ENCODE measurements at places on chromosomes 16 and 17.

- DNase-seq: no peak
Measured at GRCh38 chr16:65116818-65117430, 4.9 kb downstream of the CDH11 start.

GRCh38 chr16:4115209-4115948, 863 bp downstream of the ADCY9 start:
- no peak for DNase-seq

- no peak for DNase-seq
Measured at GRCh38 chr17:14594690-14595089, 293.8 kb downstream of the HS3ST3B1 start.

- no peak for DNase-seq
Measured at GRCh38 chr17:40345161-40345993, 19.2 kb downstream of the GJD3 start.

GRCh38 chr16:46915483-46916025, 31.4 kb downstream of the GPT2 start:
- DNase-seq: no peak

DNA sequence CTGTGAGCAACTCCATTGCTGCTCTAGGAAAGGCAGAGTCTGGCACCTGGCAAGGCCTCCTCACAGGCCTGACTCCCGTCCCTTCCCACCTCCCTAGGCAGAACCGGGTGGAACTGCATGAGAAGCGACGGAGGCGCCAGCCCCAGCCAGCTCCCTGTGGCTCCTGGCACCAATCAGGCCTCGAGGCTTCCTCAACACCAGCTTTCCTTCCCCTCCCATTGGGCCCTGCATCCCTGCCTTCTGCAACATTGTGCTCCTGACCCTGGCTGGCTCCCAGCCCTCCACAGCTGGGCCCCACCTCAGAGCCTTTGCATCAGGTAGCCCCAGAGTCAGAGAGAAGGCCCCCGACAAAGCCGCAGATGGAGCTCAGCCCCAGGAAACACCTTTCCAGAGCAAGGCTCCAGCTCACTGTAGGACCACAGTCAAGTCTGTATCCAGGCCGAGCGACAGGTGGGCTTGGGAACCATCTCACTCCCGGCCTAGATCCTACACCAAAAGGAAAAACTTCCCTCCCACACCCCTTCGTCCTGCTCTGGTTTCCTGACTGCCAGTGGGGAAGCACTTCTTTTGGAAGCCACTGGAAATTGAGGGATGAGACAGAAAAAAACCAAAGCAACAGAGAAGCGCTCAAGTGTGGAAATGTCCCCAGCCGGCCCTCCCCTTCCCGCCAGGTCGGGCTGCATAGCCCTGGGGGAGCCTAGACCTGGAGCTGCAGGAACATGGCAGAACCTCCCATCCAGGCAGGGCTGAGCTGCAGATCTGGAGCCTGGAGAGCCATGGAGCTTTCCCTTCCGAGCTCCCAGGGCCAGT, 31.0 kb downstream of the LRRC75A start:
- DNase-seq: no peak

DNA sequence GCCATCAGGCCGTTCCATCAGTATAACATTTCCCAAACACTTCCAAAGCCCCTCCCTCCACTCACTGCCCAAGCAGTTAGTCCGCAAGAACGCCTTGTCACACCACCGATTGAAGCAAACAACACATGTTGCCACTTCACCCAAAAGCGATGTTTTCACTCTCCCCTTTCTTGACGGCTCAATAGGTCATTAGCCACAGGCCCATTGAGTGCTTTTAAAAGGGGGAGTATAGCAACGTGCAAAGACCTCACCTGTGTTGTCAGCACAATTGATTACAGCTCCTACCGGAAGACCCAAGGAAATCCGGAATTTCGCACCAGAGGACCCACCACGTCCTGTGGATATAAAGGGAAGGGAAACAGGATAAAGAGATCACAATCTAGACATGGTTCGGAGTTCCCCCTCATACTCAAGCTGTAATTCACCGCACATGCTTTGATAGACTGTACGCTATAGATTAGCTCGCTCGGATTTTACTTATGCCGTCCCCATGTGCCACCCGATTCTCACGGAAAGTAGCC, 690 bp downstream of the RPL23 start:
- DNase-seq: no peak

DNA sequence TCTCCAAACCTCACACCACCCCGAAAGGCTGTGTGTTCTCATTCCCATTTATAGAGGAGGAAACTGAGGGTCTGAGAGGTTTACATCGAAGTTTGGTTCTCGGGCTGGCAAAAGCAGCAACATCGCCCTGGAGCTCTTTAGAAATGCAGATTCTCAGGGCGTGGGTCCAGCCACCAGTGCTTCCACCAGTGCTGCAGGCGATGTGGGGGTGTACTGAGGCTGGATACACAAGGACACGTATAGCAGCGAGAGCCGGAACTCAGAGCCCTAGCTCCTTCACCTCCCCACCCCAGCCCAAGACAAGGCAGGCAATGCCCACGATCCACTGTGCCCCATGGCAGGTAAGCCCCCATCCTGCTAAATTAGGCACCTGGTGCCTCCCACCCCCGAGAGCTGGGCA, 5.9 kb downstream of the GPRC5B start:
- no peak for DNase-seq

GRCh38 chr17:56678249-56679114, 85.0 kb downstream of the NOG start:
- DNase-seq: no peak

DNA sequence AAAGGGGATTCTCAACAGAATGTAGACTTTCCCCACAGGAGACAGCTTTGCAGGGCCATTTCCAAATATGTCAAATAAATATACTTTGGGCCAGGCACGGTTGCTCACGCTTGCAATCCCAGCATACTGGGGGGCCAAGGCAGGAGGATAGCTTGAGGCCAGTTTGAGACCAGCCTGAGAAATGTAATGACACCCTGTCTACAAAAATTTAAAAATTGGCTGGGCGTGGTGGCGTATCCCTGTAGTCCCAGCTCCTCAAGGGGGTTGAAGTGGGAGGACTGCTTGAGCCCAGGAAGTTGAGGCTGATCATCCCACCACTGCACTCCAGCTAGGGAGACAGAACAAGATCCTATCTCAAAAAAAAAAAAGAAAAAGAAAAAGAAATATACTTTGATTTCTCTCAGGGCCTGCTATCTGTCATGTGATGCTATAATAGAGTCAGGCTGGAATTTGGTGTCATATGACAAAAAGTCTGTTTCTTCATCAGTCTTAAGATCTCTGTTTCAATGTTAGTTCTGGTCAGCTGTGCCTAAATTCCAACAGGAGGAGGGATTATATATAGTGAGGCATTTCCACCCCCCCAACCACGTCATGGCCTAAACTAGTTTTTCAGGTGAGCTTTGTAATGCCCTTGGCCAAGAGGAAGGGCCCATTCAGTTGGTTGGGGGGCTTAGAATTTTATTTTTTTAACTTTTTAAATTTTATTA, 4.3 kb upstream of the ZDHHC7 start:
- no peak for DNase-seq

DNA sequence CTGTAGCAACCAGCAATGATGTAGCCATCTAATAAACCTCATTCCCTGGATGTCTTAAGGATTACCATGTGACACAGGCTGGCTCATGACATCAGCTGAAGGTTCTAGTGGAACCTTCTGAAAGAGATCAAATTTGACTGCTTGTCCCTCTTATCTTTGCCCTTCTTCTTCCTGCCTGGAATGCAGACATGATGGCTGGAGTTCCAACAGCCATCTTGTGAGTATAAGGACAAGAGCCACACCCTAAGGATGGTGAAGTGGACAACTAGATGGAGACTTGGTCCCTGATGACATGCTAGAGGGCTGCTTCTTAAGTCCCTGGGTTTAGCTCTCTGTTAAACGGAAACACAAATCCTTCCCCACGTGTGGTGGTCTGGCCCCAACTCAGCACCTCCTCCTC, 37.6 kb downstream of the PLXDC1 start:
- no peak for DNase-seq

DNA sequence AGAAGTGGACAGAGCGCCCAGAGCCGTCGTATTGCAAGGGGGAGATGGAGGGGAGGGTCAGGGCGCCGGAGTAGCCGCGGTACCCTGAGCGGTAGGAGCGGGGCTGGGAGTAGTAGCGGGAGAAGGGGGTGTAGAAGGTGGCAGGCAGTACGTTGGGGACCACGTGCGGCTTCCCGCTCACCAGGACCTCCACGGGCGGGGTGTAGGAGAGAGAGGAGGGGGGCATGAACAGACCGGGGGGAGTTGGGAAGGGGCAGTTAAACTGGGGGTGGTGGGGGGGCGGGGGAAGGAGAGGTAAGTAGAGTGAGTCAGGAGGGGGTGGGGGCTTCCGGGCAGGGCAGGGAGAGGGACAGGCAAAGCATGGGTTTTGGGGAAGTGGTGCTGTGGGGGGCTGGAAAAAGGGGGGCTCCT, 16.8 kb downstream of the ST6GALNAC2 start:
- no peak for DNase-seq

DNA sequence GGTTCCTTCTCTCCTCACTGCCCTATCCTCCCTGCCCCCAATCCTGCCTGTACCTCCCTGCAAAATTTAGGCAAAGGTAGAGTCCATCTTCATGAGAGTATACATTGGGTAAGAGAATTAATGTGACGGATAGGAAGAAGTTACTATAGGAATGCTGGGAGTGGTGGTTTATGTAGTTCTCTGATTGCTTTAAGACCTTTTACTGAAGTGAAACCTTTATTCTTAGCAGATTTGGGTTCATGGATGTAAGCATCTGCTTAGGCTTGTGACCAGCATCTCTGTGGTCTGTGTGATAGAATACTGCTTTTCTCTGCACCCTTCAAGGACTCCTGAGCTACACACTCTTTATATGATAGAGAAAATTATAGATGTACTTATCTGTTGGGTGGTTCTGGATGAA, 127.3 kb downstream of the PRKCA start:
- DNase-seq: no peak

DNA sequence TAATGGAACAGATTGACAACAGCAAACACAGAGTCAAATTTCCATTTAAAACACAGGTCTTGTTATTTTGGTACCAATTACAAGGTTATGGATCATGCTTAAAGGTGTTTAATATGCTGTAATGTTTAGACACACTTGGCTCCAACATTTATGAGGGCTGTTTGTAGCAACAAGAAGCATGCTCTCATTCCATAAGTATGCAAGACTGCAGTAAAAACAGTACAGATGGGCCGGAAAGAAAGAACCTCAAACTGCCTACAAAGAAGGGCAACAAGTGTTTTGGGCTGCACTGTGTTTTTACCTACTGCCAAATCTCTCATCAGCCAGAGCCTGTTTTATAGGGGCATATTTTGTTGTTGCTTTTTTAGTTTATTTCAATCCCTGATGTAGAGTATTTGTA, 100.5 kb upstream of the HS3ST3A1 start:
- DNase-seq: no peak

GRCh38 chr17:8436844-8437171, 1.1 kb downstream of the NDEL1 start:
- DNase-seq: no peak

- DNase-seq: no peak
Measured at GRCh38 chr16:65480281-65481091, 358.6 kb upstream of the CDH11 start.

- no peak for DNase-seq
Measured at GRCh38 chr17:65685110-65685509, 123.7 kb upstream of the AXIN2 start.

DNA sequence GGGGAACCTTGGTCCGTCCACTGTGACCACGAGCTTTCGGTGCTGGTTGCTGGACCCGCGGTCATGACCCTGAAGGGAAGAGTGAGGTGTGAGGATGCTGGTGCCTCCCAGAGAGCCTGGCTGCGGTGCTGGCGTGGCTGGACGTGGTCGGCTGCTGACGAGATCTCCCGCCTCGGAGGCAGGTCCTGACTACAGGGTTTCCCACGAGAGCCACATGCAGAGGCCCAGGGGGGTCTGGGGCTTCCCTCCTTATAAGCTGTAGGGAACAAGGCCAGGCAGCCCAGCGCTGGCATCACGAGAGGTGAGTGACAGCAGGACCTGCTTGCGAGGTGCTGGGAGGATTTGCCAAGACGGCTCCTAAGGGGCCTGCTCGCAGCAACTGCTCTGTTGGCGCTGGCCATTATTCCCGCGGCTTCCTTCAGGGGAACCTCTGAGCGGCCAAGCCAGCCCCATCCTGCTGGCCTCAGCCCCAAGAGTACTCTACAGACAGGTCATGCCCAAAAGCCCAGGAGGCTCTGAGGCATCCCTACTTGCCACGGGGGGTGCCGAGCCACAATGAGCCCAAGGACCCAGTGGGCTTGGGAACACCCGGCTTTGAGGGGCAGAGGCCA, 134.8 kb downstream of the FOXL1 start:
- no peak for DNase-seq

DNA sequence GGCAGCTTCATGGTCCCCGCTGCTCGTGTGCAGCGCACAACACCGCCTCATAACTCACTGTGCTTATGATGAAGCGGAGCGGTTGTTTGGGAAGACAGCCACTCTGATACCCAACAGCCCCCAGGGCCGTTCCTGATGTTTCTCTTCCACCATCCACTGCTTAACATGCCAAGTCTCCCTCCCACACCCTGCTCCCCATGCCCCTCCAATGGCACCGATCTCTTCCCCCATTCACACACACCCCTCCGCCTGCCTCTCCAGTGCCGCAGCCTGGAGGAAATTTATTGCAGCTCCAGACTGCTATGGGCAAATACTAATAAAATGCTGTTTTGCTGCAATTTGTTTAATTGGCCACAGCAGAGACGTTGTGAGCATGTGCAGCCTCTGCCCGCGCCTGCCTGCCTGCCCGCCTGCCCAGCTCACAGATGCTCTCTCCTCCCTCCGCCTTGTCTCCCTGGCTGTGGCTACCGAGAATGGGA, 80.3 kb upstream of the LHX1 start:
- DNase-seq: no peak

- DNase-seq: no peak
Measured at GRCh38 chr16:67995423-67995822, 3.9 kb downstream of the DPEP2 start.

GRCh38 chr17:40432864-40433528, 10.3 kb upstream of the IGFBP4 start:
- DNase-seq: no peak

- DNase-seq: no peak
Measured at GRCh38 chr16:86059253-86060171, 160.6 kb downstream of the IRF8 start.

DNA sequence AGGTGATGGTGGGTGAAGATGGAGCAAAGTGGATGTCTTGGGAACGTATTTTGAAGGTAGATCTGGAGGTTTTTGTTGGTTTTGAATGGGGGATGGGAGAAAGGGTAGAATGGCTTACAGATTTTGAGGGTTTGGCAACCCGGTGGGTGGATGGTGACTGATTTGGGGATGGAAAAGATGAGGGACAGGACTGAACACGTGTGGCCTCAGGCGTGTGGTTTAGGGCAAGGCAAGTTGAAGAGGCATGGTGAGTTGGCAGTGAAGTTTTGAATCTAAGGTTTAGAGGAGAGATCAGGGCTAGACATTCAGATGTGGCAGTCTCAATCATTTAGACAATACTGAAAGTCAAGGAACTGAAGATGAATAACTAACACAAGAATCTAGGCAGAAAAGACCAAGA, 5.0 kb upstream of the DCTPP1 start:
- no peak for DNase-seq

DNA sequence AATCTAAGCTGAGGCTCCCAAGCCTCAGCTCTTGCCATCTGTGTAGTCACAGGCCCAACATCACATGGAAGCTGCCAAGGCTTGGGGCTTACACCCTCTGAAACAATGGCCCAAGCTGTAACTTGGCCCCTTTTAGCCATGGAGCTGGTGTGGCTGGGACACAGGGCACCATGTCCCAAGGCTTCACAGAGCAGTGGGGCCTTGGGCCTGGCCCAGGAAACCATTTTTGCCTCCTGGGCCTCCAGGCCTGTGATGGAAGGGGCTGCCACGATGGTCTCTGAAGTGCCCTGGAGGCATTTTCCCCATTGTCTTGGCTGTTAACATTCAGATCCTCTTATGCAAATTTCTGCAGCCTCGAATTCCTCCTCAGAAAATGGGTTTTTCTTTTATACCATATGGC, 952.3 kb upstream of the GOT2 start:
- DNase-seq: no peak

- no peak for DNase-seq
Measured at GRCh38 chr17:15934866-15935265, 10.1 kb upstream of the ADORA2B start.
